ENCODE measurements at places on chromosomes 16 and 17. TPM values are rescaled to one million over a fixed set of nuclear protein-coding genes. Genes with fewer than 3 reads are reported as not detected.

- H3K4me3 ChIP-seq, result no peak overlapping the region
- H3K27me3 ChIP-seq, result peaks cover 6% of the 10 kb centered on the region
- no peaks in the 10 kb centered on the region for H3K36me3 ChIP-seq
- DNase-seq, result no peak
- H3K27ac ChIP-seq, result no peak overlapping the region
- H3K4me1 ChIP-seq, result no peaks in the 10 kb centered on the region
Observed at GRCh38 chr17:34482730-34483129, 96.7 kb upstream of the TMEM132E start.

GRCh38 chr16:85553436-85554113, 59.5 kb upstream of the GSE1 start:
- H3K27me3 ChIP-seq, result no peaks in the 10 kb centered on the region
- H3K36me3 ChIP-seq, result no peaks in the 10 kb centered on the region
- peak overlapping the region; percentile 95 for H3K27ac ChIP-seq
- peak overlapping the region; percentile 91 for H3K4me3 ChIP-seq
- peaks cover 14% of the 10 kb centered on the region for H3K4me1 ChIP-seq
- DNase-seq, result peak; percentile 69

GRCh38 chr17:57892820-57893595, 43.2 kb upstream of the MRPS23 start:
- H3K4me1 ChIP-seq, result peaks cover 7% of the 10 kb centered on the region

Gene DRC3
- polyA plus RNA-seq, result not detected

Gene TNP2
- not detected for polyA plus RNA-seq

Gene MAP3K14
- polyA plus RNA-seq, result 9.0 TPM

- H3K27ac ChIP-seq, result no peak overlapping the region
- H3K36me3 ChIP-seq, result no peaks in the 10 kb centered on the region
- no peak for DNase-seq
- H3K4me3 ChIP-seq, result no peak overlapping the region
Observed at GRCh38 chr17:81727324-81728031, 15.4 kb downstream of the SLC25A10 start.

Gene HSPB9
- not detected for polyA plus RNA-seq

Gene COIL
- 13.4 TPM for polyA plus RNA-seq

Gene IL34
- not detected for polyA plus RNA-seq

Gene CCL16
- not detected for polyA plus RNA-seq

Gene RGS9
- 8.9 TPM for polyA plus RNA-seq

DNA sequence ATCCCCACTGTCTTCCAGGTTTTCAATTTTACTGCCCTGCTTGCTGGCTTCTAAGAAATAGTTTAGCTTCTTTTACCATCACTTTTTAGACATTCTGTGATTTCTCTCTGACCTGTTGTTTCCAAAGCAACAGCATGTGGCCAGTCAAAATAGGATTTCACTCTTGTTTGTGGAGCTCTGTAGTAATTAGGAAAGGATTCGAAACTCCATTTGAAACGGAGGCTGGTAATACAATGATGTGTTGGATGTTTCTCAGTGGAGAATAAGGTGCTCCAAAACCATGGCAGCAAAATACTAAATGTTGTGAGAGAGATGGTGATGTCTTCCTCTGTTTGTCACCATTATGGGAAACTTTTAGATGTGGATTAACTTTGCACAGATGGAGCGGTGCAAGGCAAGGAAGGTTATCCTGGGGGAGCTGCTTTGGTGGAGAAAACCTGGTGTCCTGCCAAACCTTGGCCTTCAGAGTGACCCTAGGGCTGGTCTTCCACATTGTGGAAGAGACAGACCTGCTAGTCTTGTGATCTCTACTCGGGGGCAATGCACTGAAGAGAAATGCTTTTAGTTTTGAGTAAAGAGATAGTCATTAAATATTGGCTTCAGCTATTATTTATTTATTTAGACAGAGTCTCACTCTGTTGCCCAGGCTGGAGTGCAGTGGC, 79.4 kb downstream of the PRKCA start:
- peaks cover 18% of the 10 kb centered on the region for H3K4me1 ChIP-seq
- no peaks in the 10 kb centered on the region for H3K27me3 ChIP-seq
- H3K36me3 ChIP-seq, result no peaks in the 10 kb centered on the region
- H3K4me3 ChIP-seq, result no peak overlapping the region
- H3K27ac ChIP-seq, result no peak overlapping the region

DNA sequence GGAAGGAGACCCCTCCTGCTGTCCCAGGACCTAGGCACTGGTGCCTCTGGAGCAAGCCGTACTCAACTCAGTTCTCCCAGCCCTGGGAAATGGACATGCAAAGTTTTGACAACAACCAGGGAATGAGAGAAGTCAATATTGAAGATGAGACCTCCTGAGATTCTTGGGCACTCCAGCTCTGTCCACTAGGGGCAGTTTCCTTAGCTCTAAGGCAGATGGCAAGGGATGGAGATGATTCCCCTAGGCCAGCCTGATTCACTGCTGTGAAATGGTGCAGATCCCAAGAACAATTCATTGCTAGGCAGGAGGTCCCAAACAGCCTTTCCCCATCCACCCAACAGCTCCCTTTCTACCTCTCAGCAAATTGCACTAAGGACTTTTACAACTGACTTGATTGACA, 20.5 kb upstream of the SDR42E2 start:
- H3K27ac ChIP-seq, result no peak overlapping the region
- no peak for DNase-seq
- no peaks in the 10 kb centered on the region for H3K36me3 ChIP-seq
- H3K4me3 ChIP-seq, result no peak overlapping the region
- H3K27me3 ChIP-seq, result no peaks in the 10 kb centered on the region

Gene CD300LB
- polyA plus RNA-seq, result not detected

- no peaks in the 10 kb centered on the region for H3K27me3 ChIP-seq
- no peak overlapping the region for H3K4me3 ChIP-seq
- no peak overlapping the region for H3K27ac ChIP-seq
- DNase-seq, result no peak
- no peaks in the 10 kb centered on the region for H3K36me3 ChIP-seq
Observed at GRCh38 chr16:54143410-54143809, 143.2 kb downstream of the IRX3 start.

DNA sequence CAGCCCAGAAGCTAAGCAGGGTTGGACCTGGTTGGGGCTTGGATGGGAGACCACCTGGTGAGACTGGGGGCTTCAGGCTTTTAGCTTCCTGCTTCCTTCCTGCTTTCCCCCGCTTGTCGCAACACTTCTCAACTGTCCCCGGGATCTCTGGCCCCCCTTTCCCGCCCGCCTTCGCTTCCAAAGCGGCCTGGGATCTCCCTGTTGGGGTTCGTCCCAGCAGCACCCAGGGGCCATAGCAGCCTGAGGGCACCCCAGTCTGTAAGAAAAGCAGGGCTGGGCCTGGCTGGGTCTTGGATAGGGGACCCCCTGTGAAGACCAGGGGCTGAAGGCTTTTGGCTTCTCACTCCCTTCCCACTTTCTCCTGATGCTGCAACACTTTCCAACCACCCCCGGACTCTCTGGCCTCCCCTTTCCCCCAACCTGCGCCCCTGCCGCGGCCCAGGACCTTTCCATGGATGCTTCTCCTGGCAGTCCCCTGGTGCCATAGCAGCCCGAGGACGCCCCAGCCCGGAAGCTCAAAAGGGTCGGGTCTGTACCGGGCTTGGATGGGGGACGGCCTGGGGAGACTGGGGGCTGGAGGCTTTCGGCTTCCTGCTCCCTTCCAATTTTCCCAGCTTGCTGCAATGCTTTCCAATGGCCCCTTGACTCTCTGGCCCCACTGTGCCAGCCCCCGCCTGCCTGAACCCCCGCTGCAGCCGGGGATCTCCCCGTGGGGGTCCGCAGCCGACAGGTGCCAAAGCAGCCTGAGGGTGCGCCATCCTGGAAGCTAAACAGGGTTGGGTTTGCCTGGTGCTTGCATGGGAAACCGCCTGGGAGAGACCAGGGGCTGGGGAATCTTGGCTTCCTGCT, 2276.2 kb downstream of the TP53TG3F start:
- no peaks in the 10 kb centered on the region for H3K36me3 ChIP-seq
- H3K4me3 ChIP-seq, result no peak overlapping the region
- H3K27me3 ChIP-seq, result no peaks in the 10 kb centered on the region
- DNase-seq, result no peak
- no peak overlapping the region for H3K27ac ChIP-seq
- no peaks in the 10 kb centered on the region for H3K4me1 ChIP-seq

- H3K27ac ChIP-seq, result no peak overlapping the region
- no peaks in the 10 kb centered on the region for H3K36me3 ChIP-seq
Observed at GRCh38 chr17:44256671-44257070, 11.3 kb downstream of the SLC4A1 start.

- no peak for DNase-seq
- peaks cover 8% of the 10 kb centered on the region for H3K27me3 ChIP-seq
- no peak overlapping the region for H3K27ac ChIP-seq
- no peaks in the 10 kb centered on the region for H3K4me1 ChIP-seq
Observed at GRCh38 chr17:61444831-61445230, 7.4 kb upstream of the TBX4 start.

DNA sequence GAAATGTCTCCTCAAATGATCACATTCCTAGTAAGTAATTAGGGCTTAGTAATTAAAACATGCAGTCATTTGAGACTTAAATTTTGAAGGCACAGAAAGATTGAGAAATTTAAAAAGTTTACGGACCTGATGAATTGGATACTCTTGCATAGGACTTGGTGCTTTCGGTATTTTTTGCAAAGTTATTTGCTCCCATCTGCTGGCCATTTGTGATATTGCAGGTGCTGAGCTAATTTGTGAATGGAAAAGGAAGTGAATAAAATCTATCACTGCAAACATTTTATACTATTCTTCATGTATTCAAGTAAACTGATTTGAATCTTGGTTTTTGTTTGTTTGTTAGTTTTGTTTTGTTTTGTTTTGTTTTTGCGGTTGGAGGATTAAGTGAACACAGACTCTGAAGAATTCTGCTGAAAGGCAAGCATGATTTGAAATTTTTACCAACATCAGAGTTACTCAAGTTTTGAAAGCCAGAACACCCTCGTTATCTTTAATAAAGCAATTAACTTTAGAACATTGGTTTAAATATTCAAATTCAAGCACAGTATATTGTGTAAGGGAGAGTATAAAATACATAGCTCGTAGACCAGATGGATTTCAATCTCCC, 689.5 kb upstream of the RBFOX1 start:
- H3K4me1 ChIP-seq, result no peaks in the 10 kb centered on the region
- DNase-seq, result no peak
- no peak overlapping the region for H3K27ac ChIP-seq
- H3K27me3 ChIP-seq, result no peaks in the 10 kb centered on the region

DNA sequence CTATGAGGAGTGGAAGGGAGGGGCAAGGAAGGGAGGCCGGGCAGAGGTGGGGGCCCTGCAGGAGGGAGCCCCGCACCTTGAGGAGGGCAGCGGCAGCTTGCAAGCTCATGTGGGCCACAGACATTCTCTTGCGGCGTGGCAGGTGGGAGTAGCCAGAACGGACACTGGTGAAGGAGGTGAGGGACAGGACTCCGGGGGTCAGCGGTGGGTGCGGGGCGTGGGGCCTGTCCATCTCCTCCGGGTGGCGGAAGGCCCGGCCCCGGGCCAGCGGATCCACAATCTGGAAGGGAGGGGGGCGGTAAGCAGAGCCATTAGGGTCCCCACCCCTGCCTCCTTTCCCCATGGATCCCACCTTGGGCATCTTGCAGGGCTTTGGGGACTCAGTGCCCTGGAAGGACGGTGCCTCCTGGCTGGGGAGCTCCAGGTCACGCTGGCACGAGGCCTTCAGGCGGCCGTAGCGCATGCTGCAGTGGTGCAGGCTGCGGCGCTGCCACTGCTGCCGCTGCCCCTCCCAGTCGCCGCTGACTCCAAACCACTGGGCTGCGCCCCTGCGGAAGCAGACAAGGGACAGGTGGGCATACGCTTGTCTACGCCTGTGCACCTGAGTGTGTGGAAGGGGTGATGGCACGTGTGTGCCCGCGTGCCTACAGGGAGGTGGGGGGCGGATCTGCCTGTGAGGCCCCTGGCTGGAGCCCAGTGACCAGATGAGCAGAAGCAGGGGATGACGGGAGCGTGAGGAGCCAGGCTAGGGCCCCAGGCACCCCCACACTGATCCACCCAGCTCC, 11.5 kb downstream of the AANAT start:
- no peak for DNase-seq
- no peak overlapping the region for H3K4me3 ChIP-seq
- H3K36me3 ChIP-seq, result peaks cover 7% of the 10 kb centered on the region
- H3K4me1 ChIP-seq, result no peaks in the 10 kb centered on the region
- H3K27ac ChIP-seq, result no peak overlapping the region

- H3K36me3 ChIP-seq, result no peaks in the 10 kb centered on the region
- no peak overlapping the region for H3K27ac ChIP-seq
- no peaks in the 10 kb centered on the region for H3K4me1 ChIP-seq
- no peak overlapping the region for H3K4me3 ChIP-seq
- no peak for DNase-seq
- no peaks in the 10 kb centered on the region for H3K27me3 ChIP-seq
Observed at GRCh38 chr16:73670836-73671820, 623.2 kb upstream of the ZFHX3 start.

DNA sequence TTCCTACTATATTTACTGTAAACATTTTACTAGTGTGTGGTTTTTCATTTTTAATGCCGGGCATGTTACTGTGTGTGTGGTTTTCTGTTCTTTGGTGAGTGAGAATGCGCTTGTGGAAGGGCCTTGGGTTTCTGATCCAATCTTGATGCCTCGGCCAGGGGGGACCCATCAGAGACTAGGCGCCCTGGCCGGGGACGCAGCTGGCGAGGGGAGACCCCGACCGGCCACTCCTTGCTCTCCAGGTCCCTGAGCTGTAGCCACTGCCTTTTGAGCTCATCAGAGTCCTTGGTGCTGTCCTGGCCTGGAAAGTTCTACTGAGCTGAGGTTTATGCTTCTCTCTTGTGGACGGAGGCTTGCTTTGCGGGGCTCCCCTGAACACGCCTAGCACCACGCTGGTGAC, 37.5 kb downstream of the KIAA0513 start:
- no peaks in the 10 kb centered on the region for H3K4me1 ChIP-seq
- H3K27ac ChIP-seq, result no peak overlapping the region
- H3K4me3 ChIP-seq, result no peak overlapping the region

DNA sequence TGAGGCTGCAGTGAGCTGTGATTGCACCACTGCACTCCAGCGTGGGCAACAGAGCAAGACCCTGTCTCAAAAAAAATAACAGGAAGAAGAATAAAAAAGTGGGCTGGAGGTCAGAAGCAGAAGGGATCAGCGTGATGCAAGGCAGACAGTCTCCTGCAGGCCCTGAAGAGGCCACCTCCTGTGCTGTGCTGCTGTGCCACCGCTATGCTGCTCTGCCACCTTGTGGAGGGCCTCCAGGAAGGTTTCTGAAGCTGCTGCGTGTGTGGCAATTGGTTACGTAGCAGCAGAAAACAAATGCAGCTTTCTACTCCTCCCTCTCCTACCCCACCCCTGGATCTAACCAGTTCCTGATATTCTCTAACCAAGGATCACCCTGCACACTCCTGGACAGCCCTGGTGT, 815.5 kb downstream of the KCNJ18 start:
- H3K36me3 ChIP-seq, result no peaks in the 10 kb centered on the region
- H3K27ac ChIP-seq, result no peak overlapping the region
- no peak overlapping the region for H3K4me3 ChIP-seq
- no peak for DNase-seq
- H3K4me1 ChIP-seq, result no peaks in the 10 kb centered on the region

- H3K4me1 ChIP-seq, result no peaks in the 10 kb centered on the region
- no peaks in the 10 kb centered on the region for H3K36me3 ChIP-seq
- no peak overlapping the region for H3K27ac ChIP-seq
- no peak overlapping the region for H3K4me3 ChIP-seq
Observed at GRCh38 chr16:84453061-84453752, 51.3 kb downstream of the MEAK7 start.

- no peaks in the 10 kb centered on the region for H3K36me3 ChIP-seq
- no peak overlapping the region for H3K27ac ChIP-seq
- no peaks in the 10 kb centered on the region for H3K4me1 ChIP-seq
- H3K27me3 ChIP-seq, result peaks cover 1% of the 10 kb centered on the region
- H3K4me3 ChIP-seq, result no peak overlapping the region
Observed at GRCh38 chr17:79515646-79516571, 94.9 kb downstream of the RBFOX3 start.

Measured in CD8-positive, alpha-beta memory T cell (primary cell).